GM13976 (cell line): ENCODE measurements at places on chromosomes 2 and 18.

- DNase-seq, result no peak
Measured at GRCh38 chr2:208103616-208104015, 20.7 kb downstream of the CRYGD start.

DNA sequence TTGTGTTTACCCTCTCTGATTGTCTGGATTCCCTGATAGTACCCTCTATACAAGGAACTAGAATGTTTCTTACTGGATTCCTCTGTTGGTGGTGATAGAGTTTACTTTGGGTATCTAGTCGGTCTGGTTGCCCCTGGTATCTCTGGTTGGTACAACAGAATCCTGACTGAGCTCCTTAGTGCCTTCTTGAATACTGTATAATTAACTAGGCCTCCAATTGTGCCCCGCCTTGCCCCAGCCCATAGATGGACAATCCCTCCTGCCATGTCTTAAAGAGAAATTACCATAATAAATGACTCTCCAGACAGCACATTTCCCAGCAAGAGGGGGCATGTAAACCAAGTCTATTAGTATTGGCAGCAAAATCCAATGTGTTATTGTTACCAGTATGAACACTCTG, 2.3 kb downstream of the SCN1A start:
- DNase-seq, result no peak

DNA sequence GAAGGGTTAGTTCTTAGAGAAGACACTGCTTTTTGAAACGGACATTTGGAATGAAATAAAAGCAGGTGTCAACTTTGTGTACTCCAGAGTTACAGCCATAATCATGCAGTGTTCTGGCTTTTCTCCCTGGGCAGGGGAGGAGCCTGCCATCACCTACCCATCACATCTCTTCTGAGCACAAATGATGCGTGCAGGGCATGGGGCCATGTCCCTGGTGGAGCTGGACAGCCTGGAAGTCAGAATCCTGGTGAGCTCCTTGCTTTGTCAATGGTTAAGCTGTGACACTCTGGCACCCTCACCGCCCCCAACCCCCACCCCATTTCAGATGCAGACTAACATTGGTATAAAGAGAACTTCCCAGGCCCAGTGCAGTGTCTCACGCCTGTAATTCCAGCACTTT, 53.1 kb downstream of the PDCL3 start:
- DNase-seq, result no peak

DNA sequence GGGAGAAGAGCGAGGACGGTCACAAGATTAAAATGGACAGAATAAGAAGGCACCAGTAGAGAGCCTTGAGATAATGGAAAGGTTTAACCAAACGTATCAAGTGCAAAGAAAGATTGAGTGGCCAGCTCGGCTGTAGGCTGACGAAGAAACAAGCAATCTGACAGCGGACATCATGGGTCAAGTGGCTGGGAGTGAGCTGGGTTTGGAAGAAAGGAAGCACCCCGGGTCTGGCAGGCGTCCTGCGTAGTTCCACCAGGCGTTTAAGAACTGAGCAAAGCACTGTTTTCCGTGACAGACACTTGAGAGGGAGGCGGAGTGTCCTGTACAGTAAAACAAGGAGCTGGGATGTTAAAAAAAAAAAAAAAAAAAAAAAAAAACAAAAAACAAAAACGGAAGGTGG, 27.1 kb downstream of the DAPL1 start:
- DNase-seq, result no peak

- no peak for DNase-seq
Measured at GRCh38 chr18:13895505-13896033, 19.8 kb downstream of the MC2R start.

DNA sequence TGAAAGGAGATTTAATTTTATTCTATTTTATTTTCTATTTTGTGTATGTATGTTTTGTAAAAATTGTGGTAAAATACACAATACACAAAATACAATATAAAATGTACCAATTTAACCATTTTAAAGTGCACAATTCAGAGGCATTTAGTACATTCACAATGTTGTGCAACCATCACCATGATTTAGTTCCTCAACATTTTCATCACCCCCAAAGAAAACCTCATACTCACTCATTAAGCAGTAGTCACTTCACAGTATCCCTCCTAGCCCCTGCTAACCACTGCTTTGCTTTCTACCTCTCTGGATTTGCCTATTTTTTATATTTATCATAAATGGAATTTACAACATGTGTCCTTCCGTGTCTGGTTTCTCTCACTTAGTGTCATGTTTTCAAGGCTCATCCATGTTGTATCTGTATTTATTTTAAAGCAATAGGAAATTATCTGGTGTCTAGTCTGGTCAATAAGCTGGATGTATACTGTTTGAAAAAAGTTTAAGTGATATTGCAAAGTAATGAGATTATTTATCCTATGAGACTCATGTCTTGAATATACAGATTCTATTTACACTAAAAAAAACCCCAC, 77.9 kb upstream of the GLS start:
- no peak for DNase-seq

DNA sequence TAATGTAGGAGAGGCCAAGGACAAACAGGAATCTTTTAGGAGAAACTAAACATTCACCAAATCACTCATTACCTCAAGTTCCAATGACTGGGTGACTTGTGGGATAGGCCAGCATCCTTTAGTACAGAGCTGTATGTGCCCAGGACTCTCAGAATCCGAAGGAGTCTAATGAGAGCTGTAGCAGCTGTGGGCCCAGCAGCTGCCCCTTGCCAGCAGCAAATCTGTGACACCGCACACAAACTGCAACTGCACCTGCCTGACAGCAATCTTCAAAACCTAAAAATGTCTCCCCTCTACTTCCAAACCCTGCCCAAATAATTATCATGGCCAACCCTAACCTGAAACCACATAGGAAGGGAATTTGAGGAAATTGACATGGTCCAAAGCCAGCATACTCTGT, 44.5 kb upstream of the ACVR2A start:
- no peak for DNase-seq

DNA sequence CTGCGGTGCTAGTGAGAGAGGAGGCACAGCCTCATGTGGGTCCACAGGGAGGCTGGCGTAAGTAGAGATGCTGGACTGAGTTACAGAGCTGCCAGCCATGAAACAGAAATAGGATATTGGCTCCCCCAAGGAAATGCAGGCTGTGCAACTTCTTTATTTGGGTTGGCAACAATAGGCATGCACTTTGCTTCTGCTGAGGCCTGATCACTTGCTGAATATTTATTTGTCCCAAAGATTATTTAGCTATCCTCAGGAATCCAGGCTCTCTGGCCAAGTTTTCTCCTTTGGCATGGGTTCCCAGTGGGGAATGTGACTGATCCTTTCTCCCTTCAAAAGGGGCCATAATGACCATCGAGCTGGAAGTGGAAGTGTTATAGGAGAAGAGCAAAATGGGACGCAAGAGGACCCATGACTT, 60.0 kb downstream of the MAPK4 start:
- DNase-seq, result no peak

DNA sequence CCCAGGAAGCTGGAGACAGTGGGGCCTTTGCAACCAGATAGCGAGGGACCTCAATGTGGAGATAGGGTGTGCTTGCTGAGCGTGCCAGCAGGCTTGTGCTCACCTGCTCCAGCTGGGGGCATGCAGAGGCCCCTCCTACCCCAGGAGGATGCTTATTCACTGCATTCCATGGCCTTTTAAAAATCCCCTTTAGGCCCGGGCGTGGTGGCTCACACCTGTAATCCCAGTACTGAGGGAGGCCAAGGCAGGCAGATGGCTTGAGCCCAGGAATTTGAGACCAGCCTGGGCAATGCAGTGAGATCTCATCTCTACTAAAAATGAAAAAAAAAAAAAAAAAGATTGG, 54.5 kb downstream of the ODC1 start:
- DNase-seq, result no peak
